ENCODE measurements at places on chromosomes 4 and X.

DNA sequence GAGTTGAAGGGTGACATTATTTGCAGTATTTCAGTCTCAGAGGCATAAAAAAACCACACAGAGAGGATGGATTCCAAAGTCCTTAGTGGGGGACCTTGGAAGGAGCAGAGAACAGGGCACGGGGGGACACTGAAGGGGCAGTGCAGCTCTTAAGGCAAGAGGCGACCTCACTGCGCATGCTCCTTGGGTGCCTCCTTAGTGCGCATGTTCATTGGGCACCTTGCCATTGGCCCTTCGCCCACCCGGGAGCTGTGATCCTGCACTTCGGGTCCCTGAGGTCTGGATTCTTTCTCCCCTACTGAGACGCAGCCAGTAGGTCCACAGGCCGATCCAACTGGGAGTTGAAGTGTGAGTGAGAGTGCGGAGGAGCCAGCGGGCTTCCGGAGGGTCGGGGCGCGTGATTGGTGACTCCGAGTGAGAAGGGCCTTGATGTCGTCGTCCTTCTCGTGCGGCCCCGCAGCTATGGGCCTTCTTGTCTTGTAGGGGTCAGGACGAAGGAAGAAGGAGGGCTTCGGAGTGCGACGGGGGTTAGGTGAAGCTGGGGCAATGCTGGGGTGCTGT, at the start of gene XAGE5:
Gene XAGE5, plus strand, starts transcription at position 223 of the 561 bp plus-strand sequence. CDS start 1,280 bp downstream, outside the sequence.
- DNase-seq = no peak

- DNase-seq = no peak
Measured at GRCh38 chr4:152713951-152714705, 34.3 kb upstream of the TMEM154 start.

DNA sequence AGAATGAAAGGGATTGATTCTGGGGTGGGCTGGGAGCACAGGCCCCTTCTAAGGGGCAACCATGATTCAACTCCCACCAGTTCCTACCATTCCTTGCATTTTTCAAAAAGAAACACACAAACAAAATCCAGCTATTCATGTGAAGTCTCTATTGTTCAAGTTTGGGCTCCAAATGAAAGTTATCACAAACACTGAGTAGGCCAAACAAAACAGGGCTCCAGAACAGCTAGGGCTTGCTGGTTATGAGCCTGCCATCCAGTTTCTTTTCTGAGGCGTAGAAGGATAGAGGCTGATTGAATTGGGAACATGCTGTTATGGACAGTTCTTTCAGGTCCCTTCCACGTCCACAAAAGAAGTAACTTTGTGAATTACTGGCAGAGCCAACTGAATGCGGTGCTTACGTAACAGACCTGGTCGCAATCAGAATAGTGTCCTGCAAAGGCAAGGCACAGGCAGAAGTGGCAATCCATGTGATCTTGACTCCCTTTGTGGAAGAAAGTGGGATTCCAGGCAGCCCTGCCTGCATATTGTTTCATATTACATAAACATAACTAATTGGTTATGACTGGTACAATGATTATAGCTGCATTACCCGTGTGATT, 244.5 kb downstream of the SCFD2 start:
- no peak for DNase-seq

DNA sequence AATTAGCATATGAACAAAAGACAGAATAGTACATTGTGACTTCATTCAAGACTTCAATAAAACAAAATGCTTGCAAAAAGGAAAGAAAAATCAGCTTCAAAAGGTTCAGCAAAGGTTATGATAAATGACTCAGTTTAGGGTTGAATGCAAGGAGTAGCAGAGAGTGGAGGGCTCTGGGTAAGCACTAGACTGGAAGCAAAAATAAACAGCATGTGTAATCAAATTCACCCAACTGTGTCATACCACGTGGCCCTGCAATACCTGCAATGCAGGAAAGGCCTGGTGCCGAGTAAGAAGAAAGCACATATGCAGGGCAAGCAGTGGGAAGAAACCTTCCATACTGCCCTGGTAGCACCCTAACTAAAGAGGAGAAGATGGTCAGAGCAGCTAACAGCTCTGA, 88.7 kb downstream of the ATP11C start:
- no peak for DNase-seq

DNA sequence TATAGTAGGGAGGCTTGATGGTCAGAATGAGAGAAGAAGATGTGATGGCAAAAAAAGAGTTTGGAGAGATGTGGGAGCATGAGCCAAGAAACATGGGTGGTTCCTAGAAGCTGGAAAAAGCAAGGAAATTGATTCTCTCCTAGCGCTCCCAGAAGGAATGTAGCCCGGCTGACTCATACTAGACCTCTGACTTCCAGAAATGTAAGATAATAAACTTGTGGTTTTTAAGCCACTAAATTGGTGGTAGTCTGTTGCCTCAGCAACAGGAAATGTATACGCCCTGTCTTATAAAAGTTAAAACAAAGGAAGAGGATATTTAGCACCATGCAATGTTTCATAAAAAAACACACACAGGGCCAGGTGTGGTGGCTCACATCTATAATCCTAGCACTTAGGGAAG, 182.7 kb upstream of the PCDH7 start:
- DNase-seq = no peak

GRCh38 chr4:114062499-114062898, 83.1 kb upstream of the ARSJ start:
- DNase-seq = no peak

DNA sequence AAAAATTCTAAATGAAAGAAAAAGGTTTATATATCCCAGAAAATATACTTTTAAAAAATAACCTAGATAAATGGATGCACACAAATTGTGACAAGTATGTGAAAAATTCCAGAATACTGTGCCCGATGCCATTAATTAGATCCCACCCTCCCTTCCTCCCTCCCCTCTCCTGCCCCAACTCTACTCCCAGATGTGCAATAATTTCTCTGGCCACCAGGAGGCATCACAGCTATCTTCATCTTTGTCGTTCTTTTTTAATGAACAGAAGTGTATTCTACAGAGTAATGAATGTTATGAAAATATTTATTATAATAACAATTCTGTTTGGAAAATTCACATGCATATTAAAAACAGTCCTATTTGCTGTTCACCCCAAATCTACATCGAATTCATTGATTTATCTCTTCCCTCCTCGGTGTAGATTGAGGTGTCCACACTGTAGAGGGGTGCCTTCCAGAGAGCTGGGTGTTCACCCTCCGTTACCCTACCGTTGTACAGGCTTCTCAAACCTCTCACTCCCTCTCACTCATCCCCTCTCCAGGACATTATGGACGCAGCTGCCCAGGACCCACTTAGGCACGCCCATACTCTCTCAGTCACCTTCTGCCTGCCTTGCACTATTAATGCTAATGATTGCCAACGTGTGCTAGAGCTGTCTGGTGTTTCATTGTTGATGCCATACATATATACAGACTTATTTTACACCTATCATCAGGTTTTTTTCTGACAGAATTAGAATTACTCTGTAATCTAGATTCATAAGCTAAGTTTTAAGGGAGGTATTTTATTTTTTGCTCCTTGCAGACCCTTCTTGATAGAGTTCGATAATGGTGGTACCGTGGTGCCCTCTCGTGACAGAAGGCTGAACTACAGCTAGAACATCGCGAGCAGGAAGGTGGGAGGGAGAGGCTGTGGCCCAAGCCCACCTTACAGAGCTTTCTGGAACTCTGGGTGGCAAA, 14.1 kb downstream of the RAB40AL start:
- DNase-seq = peak; percentile 51

- no peak for DNase-seq
Measured at GRCh38 chr4:68369142-68369805, 19.4 kb upstream of the YTHDC1 start.

GRCh38 chr4:163063891-163064290, 102.8 kb downstream of the NAF1 start:
- DNase-seq = no peak

GRCh38 chr4:186761393-186761792, 37.7 kb upstream of the FAT1 start:
- DNase-seq = no peak

GRCh38 chr4:8294036-8294435, 24.5 kb downstream of the HTRA3 start:
- no peak for DNase-seq

GRCh38 chr4:159206427-159206871, 103.6 kb downstream of the RAPGEF2 start:
- peak; percentile 78 for DNase-seq

GRCh38 chr4:28317221-28317620, 1456.6 kb downstream of the STIM2 start:
- no peak for DNase-seq

GRCh38 chr4:47926667-47927258, 12.4 kb upstream of the NFXL1 start:
- DNase-seq = peak; percentile 63

- peak; percentile 9 for DNase-seq
Measured at GRCh38 chr4:12852338-12853307, 631.5 kb downstream of the RAB28 start.

- no peak for DNase-seq
Measured at GRCh38 chrX:40818236-40818635, 82.9 kb upstream of the MED14 start.

DNA sequence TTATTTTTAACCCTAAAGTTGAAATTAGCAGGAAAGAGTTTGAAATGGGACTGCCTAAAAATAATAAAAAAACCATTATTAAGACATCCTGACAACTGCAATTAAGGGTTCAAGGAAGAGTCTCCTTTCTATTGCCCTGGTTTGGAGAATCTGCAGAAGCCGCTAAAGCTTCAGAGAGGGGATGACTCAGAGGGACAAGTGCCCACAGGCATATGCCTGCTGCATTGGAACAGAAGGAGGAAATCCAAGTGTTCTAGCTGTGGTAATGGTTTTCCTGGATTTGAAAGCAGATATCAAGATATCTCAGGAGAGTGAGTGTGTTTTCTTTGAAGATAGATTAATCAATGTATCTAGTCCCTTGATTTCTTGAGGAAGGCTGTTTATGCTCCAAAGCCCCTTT, 235.1 kb upstream of the TAPT1 start:
- no peak for DNase-seq

GRCh38 chrX:95678679-95679078, 1006.0 kb upstream of the DIAPH2 start:
- DNase-seq = no peak

DNA sequence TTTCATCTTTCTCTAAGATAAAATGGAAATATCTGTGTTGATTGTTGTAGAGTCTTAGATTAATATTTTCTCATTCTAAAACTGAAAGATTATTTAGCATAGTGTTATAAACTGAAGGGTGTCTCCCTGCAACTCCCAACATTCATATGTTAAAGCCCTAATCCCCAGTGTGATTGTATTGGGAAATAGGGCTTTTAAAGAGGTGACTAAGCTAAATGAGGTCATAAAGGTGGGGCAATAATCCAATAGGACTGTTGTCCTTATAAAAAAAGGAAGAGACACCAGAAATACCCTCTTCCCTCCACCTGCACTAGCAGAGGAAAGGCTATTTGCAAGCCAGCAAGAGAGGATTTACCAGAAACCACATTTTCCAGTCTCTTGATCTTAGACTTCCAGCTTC, 1626.4 kb downstream of the C4orf33 start:
- no peak for DNase-seq

DNA sequence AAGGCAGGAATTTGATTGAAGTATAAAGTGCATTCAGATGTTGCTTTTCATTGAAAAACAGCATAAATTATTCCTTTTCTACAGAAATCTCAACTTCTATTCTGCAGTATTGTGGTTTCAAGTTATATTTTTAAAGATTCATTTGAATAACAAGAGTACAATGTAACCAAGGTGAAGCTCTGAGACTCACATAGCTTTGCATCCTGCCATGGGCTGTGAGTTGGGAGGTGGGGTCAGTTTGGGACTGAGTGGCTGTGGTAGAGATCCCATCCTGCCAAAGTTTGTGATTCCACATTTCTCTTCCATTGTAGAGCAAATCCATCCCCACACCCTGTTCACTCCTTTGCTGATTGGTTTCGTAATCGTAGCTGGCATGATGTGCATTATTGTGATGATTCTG, 69.2 kb downstream of the KIT start:
- DNase-seq = no peak

GRCh38 chrX:23434356-23434884, 99.8 kb downstream of the PTCHD1 start:
- no peak for DNase-seq

GRCh38 chrX:30228526-30228925, 1.9 kb upstream of the MAGEB3 start:
- no peak for DNase-seq

- no peak for DNase-seq
Measured at GRCh38 chr4:154030746-154031145, 241.9 kb upstream of the SFRP2 start.

DNA sequence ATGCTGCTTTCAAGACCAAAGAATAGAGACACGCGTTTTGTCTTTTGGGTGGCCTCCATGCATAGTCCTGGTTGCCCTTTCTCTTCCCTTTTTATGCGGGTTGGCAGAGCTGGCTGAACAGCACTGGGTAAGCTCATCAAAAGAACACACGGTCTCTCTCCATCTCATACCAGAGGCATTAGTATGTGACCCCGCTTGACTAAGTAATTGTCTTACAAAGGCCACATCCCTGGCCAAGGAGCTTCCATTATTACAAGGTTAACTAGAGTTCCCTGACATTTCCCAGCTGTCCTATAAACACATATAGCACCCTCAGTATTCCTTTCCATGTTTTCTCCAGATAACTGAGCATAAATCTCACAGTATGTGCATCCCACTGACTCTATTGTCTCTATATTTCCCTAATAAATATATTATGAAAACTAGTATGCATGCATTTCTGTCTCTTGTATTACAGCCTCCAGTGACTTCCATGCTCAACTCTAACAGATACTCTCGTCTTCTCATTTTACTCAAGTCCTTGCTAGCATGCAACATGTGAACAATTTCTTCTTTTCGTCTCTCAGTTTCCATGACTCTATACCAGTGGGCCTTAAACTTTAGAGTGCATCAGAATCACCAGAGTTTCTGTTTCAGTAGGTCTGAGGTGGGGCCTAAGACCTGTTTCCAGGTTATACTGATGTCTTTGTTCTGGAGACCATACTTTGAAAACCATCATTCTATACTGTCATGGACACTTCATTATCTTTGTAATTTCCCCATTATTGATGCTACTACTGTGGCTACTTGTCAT, 247.7 kb upstream of the ARSJ start:
- DNase-seq = no peak

DNA sequence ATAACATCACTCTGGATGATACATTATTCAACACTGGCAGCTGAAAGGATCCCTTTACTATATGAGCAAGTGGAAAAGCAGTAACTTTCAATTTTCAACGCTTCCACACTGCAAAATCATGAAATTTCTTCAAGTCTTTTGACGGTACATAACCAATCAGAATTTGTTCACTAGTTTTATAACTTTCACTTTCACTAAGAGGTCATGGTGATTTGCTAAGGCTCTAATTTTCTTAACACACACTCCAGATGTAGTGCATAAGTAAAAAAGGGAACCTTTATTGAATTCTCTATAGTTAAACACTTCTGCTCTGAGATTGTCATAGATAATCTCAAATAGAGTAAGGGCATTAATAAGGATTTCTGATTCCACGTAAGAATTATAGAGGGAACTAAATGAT, 4.1 kb downstream of the ARMCX2 start:
- no peak for DNase-seq

GRCh38 chr4:7457201-7458065, 22.7 kb upstream of the PSAPL1 start:
- no peak for DNase-seq

GRCh38 chr4:184825896-184826690, at the start of gene ACSL1:
Gene ACSL1 (minus strand): TSS chr4:184825968. CDS start chr4:184803514, 22,454 bp downstream.
- peak; percentile 73 for DNase-seq

GRCh38 chr4:15078682-15079642, 76.7 kb downstream of the CPEB2 start:
- DNase-seq = no peak
